ENCODE measurements at places on chromosomes 4 and X. TPM values are rescaled to one million over a fixed set of nuclear protein-coding genes. Genes with fewer than 3 reads are reported as not detected.

SSX4B gene
- not detected for total RNA-seq

DNA sequence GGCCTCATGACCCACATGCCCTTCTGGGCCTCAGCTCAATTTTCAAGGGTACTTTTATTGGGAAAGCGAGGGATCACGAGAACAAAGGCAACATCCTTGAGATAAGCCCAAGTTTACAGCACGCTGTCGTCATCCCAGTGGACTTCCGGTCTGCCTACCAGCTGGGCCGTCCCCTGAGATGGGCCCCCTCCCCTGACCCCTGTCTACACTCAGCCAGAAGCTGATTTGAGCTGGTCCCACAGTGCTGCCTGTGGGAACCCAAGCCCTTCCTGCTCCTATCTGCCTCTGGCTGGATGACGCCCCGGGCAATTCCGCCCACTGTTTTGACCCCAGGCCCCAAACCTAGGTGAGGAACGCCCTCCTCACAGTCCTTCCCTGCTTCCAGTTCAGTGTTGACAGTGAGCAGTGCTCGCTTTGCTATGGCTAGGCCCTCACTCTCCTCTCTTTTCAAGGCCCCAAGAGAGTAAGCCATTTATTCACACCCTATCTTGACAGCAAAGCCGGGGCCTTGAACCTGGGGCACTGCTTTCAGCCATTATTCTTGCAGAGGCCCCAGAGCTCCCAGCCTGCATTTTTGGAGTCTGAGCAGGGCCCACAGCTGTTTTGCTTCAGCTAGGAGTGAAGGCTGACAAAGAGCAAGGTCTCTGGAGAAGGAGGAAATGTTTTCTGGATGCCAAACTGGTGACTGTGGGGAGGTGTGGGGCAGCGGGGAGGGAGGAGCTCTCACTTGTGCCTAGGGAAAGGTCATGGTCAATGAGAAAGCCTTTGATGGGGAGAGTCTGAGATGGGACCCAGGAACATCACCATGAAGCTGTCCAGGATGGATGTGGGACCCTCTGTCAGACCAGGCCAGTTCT, 164.6 kb upstream of the BCOR start:
- peak; percentile 86 for DNase-seq

- DNase-seq = peak; percentile 77
Observed at GRCh38 chr4:17168571-17168970, 270.1 kb upstream of the LDB2 start.

- DNase-seq = peak; percentile 63
Observed at GRCh38 chr4:3880615-3881120, 114.5 kb downstream of the ADRA2C start.

SPON2 gene
- total RNA-seq = 601 TPM

DNA sequence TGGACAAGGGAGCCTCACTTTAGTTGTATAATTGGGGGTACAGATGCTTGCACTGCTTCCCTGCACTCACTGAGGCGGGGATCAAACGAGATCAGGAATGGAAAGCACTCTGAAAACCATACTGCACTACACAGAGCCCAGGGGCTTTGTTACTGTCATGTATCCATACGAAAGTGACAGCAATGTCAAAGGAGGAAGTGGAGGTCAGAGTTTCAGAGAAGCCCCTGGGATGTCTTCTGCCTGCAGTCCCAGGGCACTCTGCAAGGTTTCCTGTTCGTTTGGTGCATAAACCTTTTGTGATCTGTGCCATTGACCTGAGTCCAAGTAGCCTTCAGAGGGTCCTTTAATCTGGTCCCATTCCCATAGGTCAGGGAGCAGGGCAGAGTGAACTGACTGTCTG, 31.2 kb downstream of the RNF175 start:
- no peak for DNase-seq

DNA sequence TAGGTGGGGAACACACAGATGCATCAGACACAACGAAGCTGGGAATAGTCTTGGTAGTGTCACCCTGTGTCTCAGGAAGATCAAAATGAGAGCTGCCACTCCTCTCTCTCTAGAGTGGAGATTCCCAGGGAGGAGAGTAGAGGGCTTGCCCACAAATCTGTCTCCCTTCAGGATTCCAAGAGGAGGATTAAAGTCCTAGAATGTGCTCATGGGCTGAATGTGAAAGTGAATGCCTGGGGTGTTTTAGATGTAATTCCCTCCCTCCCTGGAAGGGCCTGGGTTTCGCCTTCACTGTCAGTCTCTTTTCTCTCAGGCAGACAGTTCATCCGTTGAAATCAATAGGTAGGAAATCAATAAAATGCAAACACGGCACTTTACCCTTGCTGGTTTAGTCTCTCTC, 282.6 kb upstream of the PPARGC1A start:
- DNase-seq = no peak

DNAAF6 gene
- total RNA-seq = not detected

- no peak for DNase-seq
Observed at GRCh38 chr4:65798498-65799127, 128.3 kb upstream of the EPHA5 start.

DNA sequence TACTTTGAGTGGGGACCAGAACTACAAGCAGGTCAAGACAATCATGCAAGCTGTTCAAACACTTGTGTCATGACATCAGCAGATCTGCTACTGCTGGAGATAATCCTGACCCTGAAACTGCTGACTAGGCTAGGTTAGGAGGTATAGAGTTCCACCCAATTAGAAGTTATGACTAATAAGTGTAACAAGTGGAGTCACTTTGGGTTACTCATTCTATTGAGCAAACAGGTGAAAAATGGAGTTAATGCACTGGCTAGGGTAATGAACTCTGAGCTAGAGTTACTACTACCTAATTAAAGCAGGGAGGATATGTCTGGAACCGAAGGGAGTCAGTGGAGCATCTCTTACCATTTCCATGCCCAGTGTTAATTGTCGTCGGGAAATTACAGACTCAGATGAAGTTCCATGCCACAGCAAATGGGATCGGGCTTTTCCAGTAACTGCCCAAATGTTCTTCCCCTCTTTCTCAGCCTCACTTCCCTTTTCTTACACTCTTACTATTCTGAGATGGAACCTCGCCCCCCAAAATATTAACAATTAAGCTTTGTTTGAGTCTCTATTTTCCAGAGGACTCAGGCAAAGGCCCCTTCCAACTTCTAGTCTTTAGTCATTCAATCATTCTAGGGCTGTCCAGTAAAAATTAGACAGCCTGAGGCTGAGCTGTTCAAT, 19.8 kb upstream of the MANBA start:
- DNase-seq = peak; percentile 21

- peak; percentile 44 for DNase-seq
Observed at GRCh38 chr4:5361968-5362367, 310.7 kb downstream of the STK32B start.

XG gene
- 4.7 TPM for total RNA-seq

- no peak for DNase-seq
Observed at GRCh38 chr4:22869235-22869634, 176.5 kb downstream of the GBA3 start.

GRCh38 chr4:145824463-145824862, 114.2 kb downstream of the ZNF827 start:
- no peak for DNase-seq

DNA sequence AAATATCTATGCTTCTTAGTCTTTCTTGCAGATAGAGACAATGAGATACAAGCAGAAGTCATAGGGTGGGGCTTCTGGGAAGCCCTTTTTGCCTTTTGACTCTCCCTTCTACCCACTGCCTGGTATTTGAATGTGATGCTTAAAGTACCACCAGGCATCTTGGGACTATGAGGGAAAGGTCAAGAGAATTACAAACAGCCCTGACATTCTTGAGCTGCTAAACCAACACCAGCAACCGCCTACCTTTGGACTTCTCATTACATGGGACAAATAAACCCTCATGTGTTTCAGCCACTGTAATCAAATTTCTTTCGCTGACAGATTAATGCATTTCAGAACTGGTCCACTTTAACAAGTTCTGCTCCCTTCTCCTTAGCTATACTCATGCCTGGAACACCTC, 112.8 kb downstream of the LUZP4 start:
- DNase-seq = no peak

TLR7 gene
- total RNA-seq = not detected

GRCh38 chr4:141473952-141474351, 162.4 kb upstream of the IL15 start:
- DNase-seq = peak; percentile 42

- no peak for DNase-seq
Observed at GRCh38 chr4:17665346-17665745, 50.9 kb downstream of the MED28 start.

CFAP299 gene
- total RNA-seq = 3.9 TPM

DNA sequence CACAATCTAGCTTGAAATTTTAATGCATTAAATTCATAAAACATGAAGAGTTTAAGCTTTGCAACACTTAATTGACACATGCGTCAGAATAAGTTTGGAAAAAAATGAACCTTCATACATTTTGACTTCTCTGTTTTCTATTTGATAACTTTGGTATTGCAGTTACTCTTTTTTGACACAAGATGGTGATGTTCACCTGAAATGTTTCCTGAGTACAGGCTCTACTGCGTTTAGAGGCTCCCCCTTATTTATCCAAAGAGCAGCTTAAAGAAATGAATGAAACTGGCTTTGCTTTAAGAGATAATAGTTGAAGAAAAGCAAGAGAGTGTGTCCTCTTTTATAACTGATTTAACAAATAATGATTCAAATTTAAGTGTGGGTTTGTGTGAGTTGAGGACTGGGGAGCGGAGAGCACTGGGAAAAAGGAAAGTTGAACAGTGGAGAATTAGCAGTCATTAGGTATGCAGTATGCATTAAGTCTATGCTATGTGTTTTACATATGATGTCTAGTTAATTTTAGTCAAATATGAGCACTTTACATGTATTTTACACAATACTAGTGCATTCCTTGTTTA, 180.6 kb upstream of the NUDT6 start:
- DNase-seq = peak; percentile 69

GRCh38 chr4:186307497-186307896, 41.5 kb downstream of the F11 start:
- DNase-seq = no peak
